ENCODE measurements at places on chromosomes 13 and 19.

- no peak for DNase-seq
Observed at GRCh38 chr19:51739466-51740213, 12.0 kb downstream of the FPR1 start.

GRCh38 chr19:35595928-35596327, 10.0 kb downstream of the PMIS2 start:
- DNase-seq, result no peak

GRCh38 chr19:13764821-13765394, 586 bp downstream of the MRI1 start:
- no peak for DNase-seq

DNA sequence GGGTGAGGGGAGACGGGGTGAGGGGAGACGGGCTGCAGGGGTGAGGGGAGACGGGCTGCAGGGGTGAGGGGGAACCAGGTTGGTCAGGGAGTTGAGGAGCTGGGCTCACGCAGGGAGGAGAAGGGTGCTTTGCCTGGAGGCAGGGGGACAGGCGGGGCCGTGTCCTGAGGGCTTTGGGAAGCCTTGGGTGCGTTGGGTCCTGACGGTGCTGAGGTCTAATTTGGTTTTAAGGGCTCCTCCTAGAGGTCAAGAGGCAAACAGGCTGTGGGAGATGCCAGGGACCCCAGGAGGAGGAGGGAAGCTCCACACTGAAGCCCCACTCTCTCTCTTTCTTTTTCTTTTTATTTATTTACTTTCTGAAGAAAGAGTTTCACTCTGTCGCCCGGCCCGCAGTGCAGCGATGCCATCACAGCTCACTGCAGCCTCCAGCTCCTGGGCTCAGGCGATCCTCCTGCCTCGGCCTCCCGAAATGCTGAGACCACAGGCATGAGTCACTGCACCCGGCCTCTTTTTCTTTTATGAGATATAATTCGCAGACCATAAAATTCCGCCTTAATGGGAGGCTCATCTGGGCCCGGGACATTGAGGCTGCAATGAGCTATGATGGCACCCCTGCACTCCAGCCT, 9.3 kb upstream of the MISP start:
- no peak for DNase-seq

DNA sequence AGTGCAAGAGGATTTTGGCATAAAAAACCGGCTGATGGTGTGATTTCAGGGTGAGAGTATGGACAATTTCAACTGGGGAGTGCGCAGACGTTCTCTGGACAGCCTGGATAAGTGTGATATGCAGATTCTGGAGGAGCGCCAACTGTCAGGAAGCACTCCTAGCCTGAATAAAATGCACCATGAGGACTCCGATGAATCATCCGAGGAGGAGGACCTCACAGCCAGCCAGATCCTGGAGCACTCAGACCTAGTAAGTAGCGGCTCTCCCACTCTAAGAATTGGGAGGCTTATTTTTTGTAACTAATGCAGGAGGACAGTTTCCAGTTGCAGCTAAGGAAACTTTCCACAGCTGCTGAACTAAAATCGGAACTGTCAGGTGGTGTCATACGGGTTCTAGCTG, 53.6 kb downstream of the ZAR1L start:
- DNase-seq, result no peak

DNA sequence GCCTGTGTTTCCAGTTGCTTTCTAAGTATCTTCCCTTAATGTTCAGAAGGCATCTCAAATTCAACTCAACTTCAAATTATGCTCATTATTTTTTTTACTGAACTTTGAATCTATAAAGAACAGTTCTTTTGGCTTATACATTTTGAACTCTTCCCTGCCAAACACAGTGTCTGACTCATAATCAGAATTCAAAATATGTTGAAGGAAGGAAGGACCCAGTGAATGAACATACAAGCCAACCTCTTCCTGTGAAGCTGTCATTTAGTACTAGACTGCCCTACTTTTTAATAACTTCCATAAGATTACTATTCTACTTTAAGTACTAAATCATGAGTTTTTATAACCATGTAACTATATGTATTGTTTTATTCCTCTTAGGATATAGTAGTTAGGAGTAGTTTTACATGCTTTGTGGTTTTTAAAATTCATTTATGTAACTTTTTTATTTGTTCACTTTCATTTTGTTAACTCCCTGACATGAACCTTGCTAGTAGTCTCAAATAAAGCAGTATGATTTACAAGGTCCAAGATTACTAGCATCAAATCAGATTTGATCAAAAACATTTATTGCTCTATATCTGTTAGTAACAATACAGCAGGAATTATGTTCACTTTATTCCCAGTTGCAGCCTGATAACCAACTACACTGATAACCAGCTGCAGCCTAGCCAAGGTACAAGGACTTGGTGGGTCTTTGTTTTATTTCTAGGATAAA, 6.4 kb downstream of the NUDT15 start:
- DNase-seq, result no peak

DNA sequence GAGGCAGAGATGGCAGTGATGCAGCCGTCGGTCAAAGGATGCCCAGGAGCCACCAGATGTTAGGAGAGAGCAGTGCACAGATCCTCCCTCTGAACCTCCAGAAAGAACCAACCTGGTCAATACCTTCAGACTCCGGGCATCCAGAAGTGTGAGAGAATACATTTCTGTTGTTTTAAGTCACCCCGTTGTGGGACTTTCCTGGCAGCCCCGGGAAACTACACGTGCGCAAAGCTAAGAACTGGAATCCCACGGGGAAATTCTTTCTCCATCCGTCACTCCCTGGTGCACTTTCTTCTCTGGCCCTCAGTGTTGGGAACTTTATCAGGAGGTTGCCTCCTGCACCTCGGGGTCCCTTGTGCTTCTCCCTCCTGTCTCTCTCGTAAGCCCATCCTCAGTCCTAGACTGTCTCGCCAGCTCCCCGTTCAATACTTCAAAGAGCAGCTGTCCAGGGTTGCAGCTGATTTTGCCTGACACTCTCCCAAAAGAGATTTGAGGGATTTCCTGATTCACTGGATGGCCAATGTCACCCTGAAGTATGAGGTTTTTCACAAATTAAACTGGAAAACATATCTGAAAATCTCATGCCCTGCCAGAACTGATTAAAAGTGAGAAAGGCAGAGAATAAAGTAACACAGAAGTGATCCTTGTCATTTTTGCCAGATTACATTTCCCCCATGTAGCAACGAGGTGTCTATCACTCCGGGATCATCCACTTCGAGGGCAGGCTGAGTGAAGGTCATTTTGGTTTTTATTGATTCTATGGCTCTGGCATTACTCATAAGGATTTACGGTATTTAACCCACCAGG, 136.8 kb downstream of the DCT start:
- no peak for DNase-seq

GRCh38 chr13:110125613-110126272, 181.2 kb downstream of the COL4A1 start:
- no peak for DNase-seq

DNA sequence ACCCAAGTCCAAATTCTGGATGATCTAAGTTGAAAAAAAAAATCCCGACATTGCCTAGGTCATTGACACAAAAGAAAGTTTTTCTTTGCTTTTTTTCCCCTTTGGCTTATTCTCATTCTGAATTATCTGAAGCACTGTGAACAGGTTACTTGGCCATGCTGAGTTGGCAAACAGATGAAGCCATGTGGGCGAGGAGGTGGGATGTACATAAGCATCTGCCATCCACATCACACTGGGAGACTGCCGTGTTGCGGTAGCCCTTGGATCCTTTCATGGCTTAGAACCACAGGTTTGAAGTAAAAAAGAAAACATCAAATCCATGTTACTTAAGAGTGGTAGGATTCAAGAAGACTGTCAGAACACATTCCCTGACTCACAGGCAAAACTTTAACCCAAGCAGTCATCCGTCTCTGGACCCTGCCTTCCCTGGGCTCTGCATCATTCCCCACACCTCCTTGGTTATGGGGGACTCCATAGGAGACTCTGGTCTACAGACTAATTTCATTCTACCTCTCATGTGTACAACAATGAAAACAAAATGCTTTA, 242.5 kb upstream of the SERP2 start:
- DNase-seq, result no peak

GRCh38 chr13:33283195-33283911, 2.2 kb downstream of the STARD13 start:
- DNase-seq, result no peak

All from right renal pelvis (tissue), 4 donors.